Upper lobe of left lung (tissue), 6 donors: ENCODE measurements at places on chromosomes 16 and 17. TPM values are rescaled to one million over a fixed set of nuclear protein-coding genes. Genes with fewer than 3 reads are reported as not detected.

The CDRT15 gene
- total RNA-seq = not detected

The TMEM100 gene
- total RNA-seq = 162 TPM

DNA sequence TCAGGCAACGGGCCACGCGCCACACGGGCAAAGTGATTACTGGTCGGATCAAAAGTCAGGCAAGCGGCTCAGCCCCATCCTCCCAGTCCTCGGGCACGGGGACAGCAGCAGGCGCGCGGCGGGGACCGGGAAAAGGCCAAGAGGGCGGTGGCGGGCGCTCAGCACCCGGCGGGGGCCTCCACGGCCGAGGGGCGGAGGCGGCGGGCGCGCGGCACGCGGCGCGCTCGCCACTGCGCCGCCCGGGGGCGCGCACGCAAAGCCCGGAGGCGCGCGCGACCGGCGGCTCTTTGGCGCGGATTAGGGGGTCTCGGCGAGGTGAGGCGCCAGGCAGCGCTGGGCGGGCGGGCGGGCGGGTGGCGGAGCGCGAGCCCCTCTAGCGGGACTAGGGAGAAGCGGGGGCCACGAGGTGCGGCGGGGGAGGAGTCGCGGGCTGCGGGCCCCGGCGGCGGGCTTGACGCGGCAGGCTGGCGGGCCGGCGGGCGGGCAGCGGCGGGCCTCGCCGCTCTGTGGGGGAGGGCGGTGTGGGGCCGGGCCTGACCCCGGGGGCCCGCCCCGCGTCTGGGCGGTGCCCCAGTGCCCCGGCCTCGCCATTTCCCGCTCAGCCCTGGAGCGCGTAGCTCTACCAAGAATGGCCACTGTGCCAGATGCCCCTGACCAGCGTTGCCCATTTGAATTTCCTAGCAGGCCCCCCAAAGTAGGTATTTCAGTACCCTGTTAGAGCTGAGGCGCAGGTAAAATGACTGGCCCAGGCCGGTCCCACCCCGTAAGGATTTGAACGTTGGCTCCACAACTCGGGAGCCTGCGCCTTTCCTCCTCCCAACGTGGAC, at the start of the genes ACACA and TADA2A:
ACACA (minus strand) TSS at position 202 of the 827 bp plus-strand sequence. CDS start 537 bp downstream, outside the sequence.
TADA2A (plus strand) TSS at position 252 of the 827 bp plus-strand sequence. CDS start 4,480 bp downstream, outside the sequence.
- peak within 1 kb of the TSS; percentile 94 for H3K27ac ChIP-seq
- H3K4me3 ChIP-seq = peak within 1 kb of the TSS; percentile 92
- peaks cover 9% of the 10 kb centered on the region for H3K4me1 ChIP-seq

DNA sequence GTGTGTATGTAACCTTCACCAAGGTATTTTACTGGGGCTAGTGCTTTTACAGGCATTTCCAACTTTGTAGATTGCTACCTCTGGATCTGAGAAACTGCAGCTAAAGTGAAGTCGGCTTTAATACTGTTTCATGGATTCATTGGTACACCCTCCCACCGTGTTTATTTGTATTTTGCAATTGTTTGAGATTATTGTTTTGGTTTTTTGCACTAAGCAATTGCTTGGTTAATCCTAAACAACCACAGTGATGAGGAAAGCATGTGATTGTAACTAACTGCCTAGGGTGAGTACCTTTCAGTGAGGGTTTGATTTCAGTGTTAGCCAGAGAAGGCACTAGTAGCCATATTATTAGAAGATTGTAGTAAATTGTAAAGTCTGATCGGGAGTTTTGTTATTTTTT, 3.3 kb downstream of the LUC7L3 start:
- no peak for DNase-seq
- H3K4me3 ChIP-seq = no peak overlapping the region
- H3K27me3 ChIP-seq = no peaks in the 10 kb centered on the region
- no peaks in the 10 kb centered on the region for H3K36me3 ChIP-seq

GRCh38 chr17:17890773-17891759, 54.3 kb upstream of the SREBF1 start:
- peaks cover 14% of the 10 kb centered on the region for H3K36me3 ChIP-seq
- no peaks in the 10 kb centered on the region for H3K4me1 ChIP-seq
- no peaks in the 10 kb centered on the region for H3K27me3 ChIP-seq
- no peak overlapping the region for H3K4me3 ChIP-seq
- H3K27ac ChIP-seq = peak overlapping the region; percentile 3

DNA sequence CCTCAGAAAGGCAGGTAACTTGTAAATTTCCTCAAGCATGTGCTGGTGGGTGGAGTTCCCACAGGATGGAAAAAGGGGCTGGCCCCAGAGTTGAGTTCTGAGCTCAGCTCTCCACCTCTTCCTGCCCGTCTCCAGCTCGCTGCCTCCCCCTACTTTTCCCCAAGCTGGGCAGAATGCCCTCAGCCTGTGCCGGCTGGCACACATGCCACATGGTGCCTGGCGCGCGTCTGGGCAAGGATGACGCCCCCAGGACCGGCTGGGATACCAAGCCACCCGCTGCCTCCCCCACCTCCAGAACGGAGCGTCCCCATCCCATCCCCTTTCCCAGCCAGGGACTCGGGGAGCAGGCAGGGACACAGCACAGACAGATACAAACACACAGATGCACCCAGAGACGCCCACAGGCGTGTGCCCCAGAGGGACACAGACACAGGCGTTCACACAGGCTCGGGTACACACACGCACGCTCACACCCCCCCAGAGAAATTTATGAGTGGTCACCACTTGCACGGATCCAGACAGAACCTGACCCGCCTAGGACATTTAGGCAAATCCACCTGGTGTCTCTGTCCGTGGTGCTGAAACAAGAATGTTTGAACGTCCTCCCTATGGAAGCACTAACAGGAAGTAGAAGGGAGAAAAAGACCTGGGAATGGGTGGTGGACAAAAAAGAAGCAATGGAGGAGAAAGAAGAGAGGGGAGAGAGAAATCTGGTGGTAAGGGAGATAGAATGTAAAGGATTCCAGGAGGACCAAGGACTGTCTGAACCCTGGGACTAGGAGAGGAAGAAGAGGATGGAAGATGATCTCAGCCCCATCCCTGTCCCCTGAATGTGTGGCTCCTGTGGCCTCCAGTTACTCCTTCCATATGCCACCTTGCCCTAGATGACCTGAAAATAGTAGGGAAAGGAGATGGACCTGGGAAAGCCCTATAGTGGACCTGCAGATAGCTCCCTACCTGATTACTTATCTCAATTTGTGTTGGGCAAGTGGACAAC, 15.5 kb downstream of the NEUROD2 start:
- H3K4me1 ChIP-seq = no peaks in the 10 kb centered on the region
- no peak for DNase-seq
- peaks cover 4% of the 10 kb centered on the region for H3K27me3 ChIP-seq

DNA sequence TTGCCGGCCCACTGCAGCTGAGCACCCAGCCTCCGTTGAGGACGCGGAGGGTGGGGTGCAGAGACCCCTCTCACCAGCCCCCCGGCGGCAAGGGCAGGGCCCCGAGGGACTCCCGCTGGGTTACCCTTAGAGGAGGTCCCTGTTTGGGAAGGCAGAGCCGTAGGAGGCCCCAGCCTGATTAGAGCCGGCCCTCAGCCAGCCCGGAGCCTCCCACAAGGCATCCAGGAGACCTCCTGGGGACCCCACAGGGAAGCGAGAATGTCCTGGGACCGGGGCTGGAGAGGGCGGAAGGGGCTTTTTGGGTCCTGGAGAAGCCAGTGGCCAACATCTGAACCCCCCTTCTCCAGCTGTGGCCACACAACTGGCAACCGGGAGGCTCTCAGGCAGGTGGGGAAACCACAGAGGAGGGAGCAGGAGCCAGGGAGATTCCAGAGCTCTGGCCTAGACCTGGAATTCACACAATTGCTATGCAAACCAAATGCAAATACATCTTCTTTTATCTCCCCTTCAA, 21.7 kb upstream of the SP6 start:
- no peak overlapping the region for H3K27ac ChIP-seq
- peaks cover 7% of the 10 kb centered on the region for H3K27me3 ChIP-seq
- H3K36me3 ChIP-seq = no peaks in the 10 kb centered on the region
- no peak for DNase-seq

DNA sequence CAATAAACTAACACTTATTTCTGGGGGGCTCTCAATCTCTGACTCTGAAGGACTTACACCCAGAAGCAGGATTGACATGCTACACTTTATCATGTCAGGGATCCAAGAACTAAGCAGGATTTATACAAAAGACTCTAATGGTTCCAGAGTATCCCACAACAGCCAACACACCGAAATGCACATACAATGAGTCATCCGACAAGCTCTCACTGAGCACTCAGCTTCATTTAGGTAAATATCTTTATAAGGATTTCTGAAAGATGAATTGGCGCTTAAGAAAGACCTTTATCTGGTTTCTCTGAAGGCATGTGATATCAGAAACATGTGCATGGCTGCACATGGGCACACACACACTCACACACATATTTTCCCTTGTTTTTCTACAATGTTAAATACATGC, 77.2 kb downstream of the TOX3 start:
- no peaks in the 10 kb centered on the region for H3K36me3 ChIP-seq
- no peak overlapping the region for H3K27ac ChIP-seq
- no peaks in the 10 kb centered on the region for H3K27me3 ChIP-seq
- no peaks in the 10 kb centered on the region for H3K4me1 ChIP-seq
- DNase-seq = peak; percentile 22
